Right lobe of liver (tissue), 6 donors: ENCODE measurements at places on chromosomes 4 and X. TPM values are rescaled to one million over a fixed set of nuclear protein-coding genes. Genes with fewer than 3 reads are reported as not detected.

SULT1B1 gene
- total RNA-seq = 43.6 TPM

RAB40AL gene
- 0.64 TPM for total RNA-seq

CLCN4 gene
- total RNA-seq = 4.2 TPM

UGT2B17 gene
- total RNA-seq = 1.1 TPM

GRCh38 chr4:127881563-127881864 is 821 bp downstream of the PLK4 start:
- DNase-seq = no peak
- H3K27ac ChIP-seq = no peak overlapping the region
- no peaks in the 10 kb centered on the region for H3K4me1 ChIP-seq
- H3K4me3 ChIP-seq = peak overlapping the region; percentile 69
- H3K27me3 ChIP-seq = no peaks in the 10 kb centered on the region
- H3K36me3 ChIP-seq = no peaks in the 10 kb centered on the region

DNA sequence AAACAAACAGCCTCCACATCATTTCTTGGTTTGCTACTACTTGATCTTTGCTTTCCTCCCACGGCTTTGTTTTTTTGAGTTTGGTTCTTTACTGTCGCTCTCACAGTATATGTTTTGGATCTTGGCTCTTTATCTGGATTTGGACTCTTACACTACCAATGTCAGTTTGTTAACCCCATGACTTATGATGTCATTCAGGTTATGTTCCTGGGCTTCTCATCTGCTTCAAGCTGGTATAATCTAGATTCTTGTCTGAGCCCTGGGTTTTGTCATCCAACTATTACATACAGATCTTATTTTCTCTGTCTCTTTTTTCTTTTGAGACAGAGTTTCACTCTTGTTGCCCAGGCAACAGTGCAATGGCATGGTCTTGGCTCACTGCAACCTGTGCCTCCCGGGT is 482.9 kb upstream of the TEX13C start:
- no peaks in the 10 kb centered on the region for H3K36me3 ChIP-seq
- no peak overlapping the region for H3K27ac ChIP-seq
- H3K4me1 ChIP-seq = no peaks in the 10 kb centered on the region
- H3K27me3 ChIP-seq = no peaks in the 10 kb centered on the region
- H3K4me3 ChIP-seq = no peak overlapping the region

GRCh38 chrX:71144651-71145050 is at the start of gene NLGN3:
Gene NLGN3 (plus strand): TSS chrX:71144841. CDS start chrX:71147750, 2,909 bp downstream.
- DNase-seq = no peak
- H3K4me3 ChIP-seq = no peak within 1 kb of the TSS
- H3K36me3 ChIP-seq = no peaks in the 10 kb centered on the region
- no peak within 1 kb of the TSS for H3K27ac ChIP-seq
- no peaks in the 10 kb centered on the region for H3K27me3 ChIP-seq

MAGEA2 gene
- total RNA-seq = not detected

- no peak for DNase-seq
- no peak overlapping the region for H3K27ac ChIP-seq
- H3K4me3 ChIP-seq = no peak overlapping the region
- H3K27me3 ChIP-seq = peaks cover 5% of the 10 kb centered on the region
These were observed 26.5 kb downstream of the HAND2 start for GRCh38 chr4:173503330-173504180.

DNA sequence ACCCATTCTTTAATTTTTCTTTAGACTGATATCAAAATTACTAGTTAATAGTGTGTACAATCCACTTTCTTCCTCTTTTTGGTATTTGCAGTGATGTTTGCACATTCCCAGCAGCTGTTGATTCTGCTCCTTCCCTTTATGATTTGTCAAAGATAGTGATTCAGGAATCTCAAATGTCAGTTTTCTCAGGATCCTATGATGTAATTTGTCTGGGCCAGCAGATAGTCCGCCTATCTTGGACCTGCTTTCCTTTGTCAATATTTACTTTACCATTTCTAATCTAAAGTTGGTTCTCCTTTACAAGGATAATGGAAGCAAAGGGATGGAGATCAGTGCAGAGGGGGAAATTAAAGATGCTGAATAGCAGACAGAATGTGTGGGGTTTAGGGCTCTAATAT is 122.1 kb downstream of the REELD1 start:
- peaks cover 16% of the 10 kb centered on the region for H3K4me1 ChIP-seq
- no peak overlapping the region for H3K4me3 ChIP-seq
- H3K27me3 ChIP-seq = no peaks in the 10 kb centered on the region
- no peaks in the 10 kb centered on the region for H3K36me3 ChIP-seq

DNA sequence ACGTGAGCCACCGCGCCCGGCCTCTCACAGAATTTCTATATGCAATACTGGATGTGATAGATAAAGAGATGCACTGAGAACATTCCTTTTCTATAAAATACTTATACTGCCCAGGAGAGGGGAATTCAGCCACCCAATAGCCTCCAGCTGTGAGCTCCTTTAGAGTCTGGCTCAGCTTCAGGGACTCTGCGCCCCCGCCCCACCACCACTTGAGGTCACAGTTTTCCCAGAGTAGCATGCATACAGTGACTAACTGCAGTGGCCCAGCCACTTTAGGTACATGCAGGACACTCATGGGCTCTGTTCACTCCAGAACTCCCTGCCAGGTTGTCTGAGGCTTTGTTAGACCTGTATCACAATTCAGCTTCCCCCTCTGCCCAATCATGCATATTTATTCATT is 144.4 kb upstream of the TET2 start:
- no peak overlapping the region for H3K4me3 ChIP-seq
- no peaks in the 10 kb centered on the region for H3K27me3 ChIP-seq
- H3K27ac ChIP-seq = no peak overlapping the region
- H3K4me1 ChIP-seq = no peaks in the 10 kb centered on the region
- H3K36me3 ChIP-seq = no peaks in the 10 kb centered on the region

GRCh38 chr4:61628282-61628681 is 428.2 kb downstream of the ADGRL3 start:
- no peaks in the 10 kb centered on the region for H3K36me3 ChIP-seq
- H3K4me1 ChIP-seq = no peaks in the 10 kb centered on the region
- no peaks in the 10 kb centered on the region for H3K27me3 ChIP-seq
- no peak overlapping the region for H3K27ac ChIP-seq
- no peak for DNase-seq

AWAT2 gene
- total RNA-seq = not detected

- no peaks in the 10 kb centered on the region for H3K36me3 ChIP-seq
- H3K4me3 ChIP-seq = no peak overlapping the region
- no peak for DNase-seq
- H3K27ac ChIP-seq = no peak overlapping the region
- no peaks in the 10 kb centered on the region for H3K27me3 ChIP-seq
- no peaks in the 10 kb centered on the region for H3K4me1 ChIP-seq
These were observed 472.8 kb downstream of the TMA16 start for GRCh38 chr4:163967263-163967662.

- no peaks in the 10 kb centered on the region for H3K27me3 ChIP-seq
These were observed 38.4 kb downstream of the NOP14 start for GRCh38 chr4:2924765-2925301.

EXOC1L gene
- total RNA-seq = not detected

DNA sequence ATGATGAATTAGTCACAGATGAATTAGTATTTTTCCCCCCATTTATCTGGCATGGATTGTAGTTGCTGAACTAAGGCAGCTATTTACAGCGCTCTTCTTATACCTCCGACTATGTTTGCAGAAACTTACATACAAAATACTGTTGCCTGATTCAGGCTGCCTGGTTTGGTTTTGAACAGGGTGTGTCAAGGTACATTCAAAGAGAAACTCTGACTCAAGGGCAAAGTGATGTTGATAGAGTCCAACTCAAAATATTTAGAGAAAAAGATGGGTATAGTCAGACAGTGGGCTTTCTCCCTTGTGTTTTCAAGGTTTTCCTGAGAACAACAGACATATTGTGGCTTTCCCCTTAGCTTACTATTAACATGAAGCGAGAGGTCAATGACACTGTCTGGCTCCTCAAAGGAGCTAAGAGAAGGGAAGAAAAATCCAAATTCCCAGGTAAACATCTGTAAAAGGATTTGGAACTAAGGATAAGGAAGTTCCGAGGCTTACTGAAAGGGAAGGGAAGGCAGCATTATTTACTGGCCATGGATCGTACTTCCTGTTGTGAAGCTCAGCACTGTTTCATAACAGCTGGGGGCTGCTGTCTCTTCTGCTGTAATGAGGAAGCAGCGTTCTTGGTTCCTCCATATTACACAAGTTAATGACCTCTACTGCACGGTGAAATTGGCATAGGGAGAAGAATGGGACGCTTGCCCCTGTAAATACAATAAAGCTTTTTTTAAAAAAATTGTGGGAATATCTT is 30.9 kb downstream of the FAM9C start:
- no peak overlapping the region for H3K27ac ChIP-seq
- H3K4me3 ChIP-seq = no peak overlapping the region
- H3K27me3 ChIP-seq = no peaks in the 10 kb centered on the region
- no peaks in the 10 kb centered on the region for H3K36me3 ChIP-seq

DNA sequence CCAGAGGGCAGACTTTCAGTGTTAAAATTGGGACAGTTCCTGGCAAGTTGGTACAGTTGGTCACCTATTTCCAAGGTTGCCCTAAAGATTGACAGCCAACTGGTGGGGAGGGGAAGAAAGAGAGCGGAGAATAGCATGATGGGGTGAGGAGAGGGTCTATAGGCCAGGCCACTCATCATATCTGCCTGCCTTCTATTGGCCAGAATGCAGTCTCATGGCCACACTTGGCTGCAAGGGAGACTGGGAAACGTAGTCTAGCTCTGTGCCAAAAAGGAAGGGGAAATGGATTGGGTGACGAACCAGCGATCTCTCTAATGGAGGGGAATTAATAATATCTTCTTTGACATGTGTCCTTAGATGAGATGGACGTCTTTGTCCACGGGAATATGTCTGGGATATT is 197.4 kb upstream of the ATP6AP2 start:
- H3K27ac ChIP-seq = no peak overlapping the region
- H3K36me3 ChIP-seq = no peaks in the 10 kb centered on the region
- H3K4me1 ChIP-seq = no peaks in the 10 kb centered on the region
- no peaks in the 10 kb centered on the region for H3K27me3 ChIP-seq
- H3K4me3 ChIP-seq = no peak overlapping the region

NR0B1 gene
- not detected for total RNA-seq

DNA sequence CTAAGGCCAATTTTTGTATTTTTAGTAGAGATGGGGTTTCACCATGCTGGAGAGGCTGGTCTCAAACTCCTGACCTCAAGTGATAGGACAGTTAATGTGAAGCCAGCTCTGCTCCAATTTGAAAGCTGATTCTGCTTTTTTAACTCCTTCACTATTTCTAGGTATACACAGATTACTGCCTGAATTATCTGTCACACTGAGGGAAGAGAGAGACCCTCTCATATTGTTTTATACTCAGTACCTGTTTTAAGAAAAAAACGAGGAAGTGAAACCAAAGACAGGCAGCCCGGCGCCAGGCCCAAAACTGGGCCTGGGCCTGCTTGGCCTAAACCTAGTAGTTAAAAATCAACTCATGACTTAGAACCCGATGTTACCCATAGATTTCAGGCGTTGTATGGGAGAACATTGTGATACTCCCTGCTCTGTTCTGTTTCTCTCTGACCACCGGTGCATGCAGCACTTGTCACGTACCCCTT is 1601.5 kb upstream of the PCDH10 start:
- no peak overlapping the region for H3K27ac ChIP-seq
- no peaks in the 10 kb centered on the region for H3K36me3 ChIP-seq
- no peak overlapping the region for H3K4me3 ChIP-seq
- DNase-seq = no peak
- H3K4me1 ChIP-seq = no peaks in the 10 kb centered on the region
- H3K27me3 ChIP-seq = no peaks in the 10 kb centered on the region

DNA sequence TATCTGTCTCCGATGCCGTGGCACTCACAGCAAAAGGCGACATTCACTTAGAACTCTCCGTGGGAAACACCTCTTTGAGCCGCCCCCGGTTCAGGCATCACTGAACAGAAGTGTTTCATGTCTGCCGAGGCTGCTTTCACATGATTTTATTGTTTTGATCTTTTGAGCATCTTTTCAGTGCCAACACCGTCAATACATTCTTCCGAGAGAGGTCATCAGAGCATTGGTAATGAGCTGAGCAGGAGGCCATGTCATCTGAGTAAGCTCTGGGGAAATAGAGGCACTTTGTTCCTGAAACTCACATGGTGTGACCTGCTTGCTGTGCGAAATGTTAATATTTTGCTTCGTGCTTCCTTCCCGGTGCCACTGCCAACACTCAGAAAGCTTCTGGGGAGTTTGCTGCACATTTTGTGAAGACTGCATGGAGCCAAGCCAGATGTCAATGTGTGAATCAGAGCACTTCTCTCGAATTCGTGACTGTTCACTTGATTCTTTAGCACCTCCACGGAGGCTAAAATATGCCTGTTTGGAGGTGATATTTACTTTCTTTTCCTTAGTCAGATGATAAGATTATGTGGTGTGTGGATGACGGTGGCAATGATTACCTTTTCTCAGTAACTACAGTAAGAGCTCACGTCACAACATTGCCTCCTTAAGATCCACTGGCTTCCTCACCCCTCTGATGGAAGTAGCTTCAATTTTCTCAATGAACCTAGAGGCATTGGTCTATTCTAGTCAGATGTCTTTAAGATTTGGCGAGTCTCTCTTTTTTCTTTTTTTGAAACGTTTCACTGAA is 222.3 kb upstream of the HS3ST1 start:
- DNase-seq = no peak
- H3K27me3 ChIP-seq = no peaks in the 10 kb centered on the region
- no peak overlapping the region for H3K4me3 ChIP-seq
- H3K4me1 ChIP-seq = no peaks in the 10 kb centered on the region
- no peak overlapping the region for H3K27ac ChIP-seq
- H3K36me3 ChIP-seq = no peaks in the 10 kb centered on the region

DNA sequence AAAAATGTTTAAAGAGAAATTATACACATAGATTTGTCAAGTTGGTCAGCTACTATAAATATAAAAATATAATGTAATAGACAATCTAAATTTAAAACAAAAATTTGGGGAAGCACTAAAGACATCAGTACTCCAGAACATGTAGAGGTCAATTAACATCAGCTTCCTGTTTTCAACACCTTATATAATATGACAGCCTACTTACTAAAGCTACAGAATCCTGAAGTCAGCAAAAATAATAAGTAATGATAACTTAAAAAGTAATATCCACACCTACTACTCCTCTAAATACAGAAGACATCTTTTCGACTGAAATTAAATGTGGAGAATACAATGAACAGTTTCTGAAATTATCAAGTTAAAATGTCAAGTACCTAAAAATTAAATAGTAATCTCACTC is 118.6 kb downstream of the LRBA start:
- H3K27ac ChIP-seq = no peak overlapping the region
- DNase-seq = no peak
- H3K27me3 ChIP-seq = no peaks in the 10 kb centered on the region
- H3K4me1 ChIP-seq = no peaks in the 10 kb centered on the region
- H3K4me3 ChIP-seq = no peak overlapping the region

FRAS1 gene
- total RNA-seq = 0.74 TPM

TENM3 gene
- 1.4 TPM for total RNA-seq

DNA sequence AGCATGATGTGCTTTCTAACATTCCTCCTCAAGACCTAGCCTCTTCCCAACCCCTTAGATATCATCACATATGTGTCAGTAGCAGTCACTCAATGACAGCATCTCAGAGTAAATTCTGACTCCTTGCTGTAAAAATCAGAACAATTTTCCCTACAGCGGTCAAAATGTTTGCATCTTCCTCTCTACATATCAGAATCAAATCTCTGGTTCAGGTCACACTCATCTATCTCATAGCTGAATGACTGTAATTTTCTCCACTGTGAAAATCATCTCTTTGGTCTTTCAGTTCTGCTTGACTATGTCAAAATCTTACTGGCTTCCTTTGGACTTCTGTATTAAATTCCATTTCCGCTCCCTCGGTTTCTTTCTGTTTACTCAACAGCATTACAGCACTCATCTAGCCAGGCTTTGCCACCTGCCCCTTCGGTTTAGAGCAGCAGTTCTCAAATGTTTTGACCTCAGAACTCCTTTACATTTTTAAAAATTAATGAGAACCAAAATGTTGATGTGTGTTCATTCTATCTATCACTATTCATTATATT is 57.3 kb downstream of the AGA start:
- H3K27ac ChIP-seq = no peak overlapping the region
- no peak overlapping the region for H3K4me3 ChIP-seq
- DNase-seq = no peak
